PC-9 (cell line): ENCODE measurements at places on chromosomes 3 and 15.

- peak; percentile 87 for DNase-seq
Observed at GRCh38 chr3:124986192-124987143, 51.9 kb upstream of the MUC13 start.

GRCh38 chr3:184005941-184006507 is 11.7 kb downstream of the ABCC5 start:
- DNase-seq = peak; percentile 98

- DNase-seq = no peak
Observed at GRCh38 chr3:30017901-30018300, 588.5 kb upstream of the TGFBR2 start.

DNA sequence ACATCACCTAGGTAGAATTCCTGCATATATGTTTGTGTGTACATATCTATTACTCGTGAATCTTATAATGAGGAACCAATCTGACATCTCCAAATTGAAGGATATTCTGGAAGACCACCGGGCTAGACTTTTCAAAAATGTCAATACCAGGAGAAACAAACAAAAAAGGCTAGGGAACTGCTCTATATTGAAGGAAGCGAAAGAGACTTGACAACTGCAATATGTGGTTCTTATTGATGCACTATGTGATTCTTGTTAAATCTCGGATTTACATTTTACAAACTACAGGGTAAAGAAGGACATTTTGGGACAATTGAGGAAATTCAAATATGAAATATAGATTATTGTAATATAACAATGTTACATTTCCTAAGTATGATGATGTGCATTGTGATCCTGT is 137.5 kb upstream of the CCDC54 start:
- no peak for DNase-seq

DNA sequence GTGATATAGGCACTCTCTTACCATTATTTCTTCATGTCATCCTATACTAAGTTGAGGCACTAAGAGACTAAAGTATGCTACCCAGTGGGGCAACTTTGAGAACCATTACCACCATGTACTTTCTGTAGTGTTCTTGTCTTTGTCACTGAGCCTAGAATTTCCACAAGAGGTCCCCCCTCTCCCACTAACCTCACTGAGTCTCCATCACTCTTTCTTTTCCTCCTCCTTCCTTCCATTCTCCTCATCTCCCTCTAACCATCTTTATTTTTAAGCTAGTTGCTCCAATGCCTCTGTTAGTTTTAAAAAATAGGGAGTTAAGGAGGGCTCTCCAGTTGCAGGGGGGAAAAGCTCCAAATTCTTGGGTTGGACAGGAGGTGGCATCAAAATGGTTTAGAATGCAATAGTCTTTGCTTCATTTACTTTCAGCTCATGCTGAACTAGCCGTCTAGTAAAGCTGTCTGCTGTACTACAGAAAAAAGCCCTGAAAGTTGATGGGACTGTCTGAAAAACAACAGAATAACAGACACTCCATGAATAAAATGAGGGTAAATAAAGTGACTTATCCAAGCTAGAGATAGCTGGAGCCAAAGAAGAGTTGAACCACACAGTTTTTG is 85.1 kb upstream of the MYRIP start:
- no peak for DNase-seq

GRCh38 chr15:87633525-87633924 is 623.0 kb downstream of the NTRK3 start:
- DNase-seq = no peak

DNA sequence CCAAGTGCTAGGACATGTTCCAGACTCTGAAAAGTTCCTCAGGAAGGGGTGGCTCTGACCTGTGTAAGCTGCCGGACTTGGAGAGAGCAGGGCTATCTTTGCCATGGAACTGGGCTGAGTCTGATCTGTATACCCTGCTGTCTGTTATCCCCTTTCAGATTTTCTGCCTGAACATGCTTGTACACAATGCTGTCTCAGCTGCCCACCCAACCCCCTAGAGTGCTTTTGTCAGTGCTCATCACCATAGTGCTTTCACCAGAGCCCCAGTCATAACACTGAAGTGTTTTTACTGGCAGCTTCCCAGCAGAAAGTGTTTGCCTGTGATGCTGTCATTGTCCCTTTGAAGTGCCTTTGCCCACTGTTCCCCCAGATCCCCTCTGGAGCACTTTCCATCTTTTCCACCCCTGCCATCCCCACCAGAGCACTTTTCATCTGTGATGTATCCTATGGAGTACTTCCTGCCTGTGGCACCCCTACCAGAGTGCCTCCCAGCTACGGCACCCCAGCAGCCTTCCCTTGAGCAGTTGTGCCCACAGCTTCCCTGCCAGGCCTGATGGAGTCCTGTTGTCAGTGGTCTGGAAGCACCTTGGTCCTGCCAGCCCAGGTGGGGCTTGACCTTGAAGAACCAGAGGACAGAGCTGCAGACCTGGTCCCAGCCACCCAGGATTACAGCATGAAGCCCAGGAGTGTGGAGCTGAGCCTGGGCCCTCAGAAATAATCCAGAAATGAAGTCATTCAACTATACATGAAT is 397.7 kb downstream of the DIPK2A start:
- DNase-seq = no peak

- no peak for DNase-seq
Observed at GRCh38 chr15:90838139-90838538, 30.2 kb upstream of the FURIN start.

DNA sequence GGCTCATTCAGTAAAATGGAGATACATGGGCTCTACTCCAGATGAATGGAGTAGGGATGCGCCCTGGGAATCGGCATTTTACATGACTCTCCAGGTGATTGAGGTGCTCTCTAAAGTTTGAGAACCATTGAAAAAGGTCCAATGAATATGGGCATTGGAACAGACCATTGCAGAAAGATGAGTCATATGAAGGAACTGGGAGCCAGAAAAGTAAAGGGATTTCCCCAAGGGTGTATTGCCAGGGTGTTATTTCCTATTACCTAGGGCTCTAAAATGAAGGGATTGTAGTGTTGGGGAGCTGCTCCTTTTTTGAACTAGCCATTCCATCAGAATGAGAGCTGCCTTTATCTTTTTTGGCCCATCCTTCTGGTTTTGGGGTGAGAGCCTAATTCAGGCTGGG is 21.7 kb downstream of the CLDN11 start:
- DNase-seq = no peak

GRCh38 chr3:79461129-79461792 is 306.5 kb downstream of the ROBO1 start:
- DNase-seq = no peak

DNA sequence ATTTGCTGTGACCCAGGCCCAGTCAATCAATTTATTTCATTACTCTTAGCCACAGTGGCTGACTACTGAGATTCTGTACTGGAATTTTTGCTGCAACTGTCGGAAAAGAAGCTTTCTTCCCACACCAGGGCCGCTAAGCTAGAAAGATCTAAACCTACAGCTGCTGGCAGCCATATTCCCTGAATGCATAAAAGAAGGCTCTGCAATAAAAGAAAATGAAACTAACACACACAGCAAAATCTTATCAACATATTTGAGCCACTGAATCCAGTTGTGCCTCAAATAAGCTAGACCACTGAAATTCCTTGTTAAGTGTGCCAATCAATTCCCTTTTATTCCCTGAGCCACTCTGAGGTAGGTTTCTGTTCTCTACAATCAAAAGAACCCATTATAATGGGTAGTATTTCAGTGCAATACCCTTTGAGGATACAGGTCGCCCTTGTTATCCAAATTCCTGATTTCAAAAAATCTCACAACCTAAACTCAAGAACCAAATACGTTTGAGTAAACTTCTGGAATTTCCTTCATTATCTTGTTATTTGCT is 60.3 kb downstream of the MYO9A start:
- DNase-seq = no peak

DNA sequence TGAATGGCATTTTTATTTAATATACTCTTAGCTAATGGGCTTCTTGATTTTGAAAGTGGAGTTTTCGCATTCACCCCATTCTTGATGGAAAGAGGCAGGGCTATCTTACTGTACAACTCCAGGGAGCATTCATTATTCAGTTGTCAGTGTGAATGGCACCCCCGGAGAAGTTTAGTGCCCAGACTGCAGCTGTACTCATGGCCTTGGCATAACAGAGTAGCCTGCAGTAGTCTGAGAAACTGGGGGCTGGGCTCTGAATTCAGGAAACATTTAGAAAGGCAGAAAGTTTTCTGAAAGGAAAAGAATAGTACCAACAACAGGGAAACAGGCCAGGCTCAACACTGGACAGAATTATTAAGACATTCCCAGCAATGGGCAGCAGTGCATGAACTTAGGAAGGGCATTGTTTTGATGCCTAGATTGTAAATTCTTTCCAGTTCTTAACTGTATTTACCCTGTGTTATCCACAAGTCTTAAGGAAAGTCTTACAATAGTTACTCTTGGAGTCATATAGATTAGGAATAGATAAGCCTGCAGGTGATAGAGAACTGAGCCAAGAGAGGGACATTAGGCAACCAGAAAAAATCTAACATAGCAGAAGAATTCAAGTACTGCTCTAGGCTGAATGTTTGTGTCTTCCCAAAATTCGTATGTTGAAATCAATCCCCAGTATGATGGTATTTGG is 44.4 kb downstream of the TIPARP start:
- DNase-seq = peak; percentile 94

GRCh38 chr3:196327405-196327804 is 9.4 kb upstream of the DYNLT2B start:
- DNase-seq = no peak

DNA sequence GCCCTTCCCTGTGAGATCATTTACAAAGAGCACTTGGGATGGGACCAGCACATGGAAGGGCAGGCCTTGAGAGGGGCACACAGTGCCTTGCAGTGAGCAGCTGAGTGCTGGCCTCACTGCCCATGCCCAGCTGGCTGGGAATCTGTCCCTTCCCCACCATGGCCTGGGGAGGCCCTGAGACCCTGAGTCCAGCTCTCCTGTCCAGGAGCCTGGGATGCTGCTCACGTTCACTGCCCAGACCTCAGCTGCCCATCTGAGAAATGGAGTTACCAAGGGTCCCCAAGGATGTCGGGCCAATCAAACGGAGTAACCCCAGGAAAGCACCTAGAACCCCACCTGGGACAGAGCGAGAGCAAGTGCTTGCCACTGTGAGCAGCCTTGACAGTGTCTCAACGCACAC is 35.6 kb downstream of the WNT7A start:
- DNase-seq = no peak

GRCh38 chr3:8499181-8499611 is 2.4 kb upstream of the LMCD1 start:
- DNase-seq = peak; percentile 89

DNA sequence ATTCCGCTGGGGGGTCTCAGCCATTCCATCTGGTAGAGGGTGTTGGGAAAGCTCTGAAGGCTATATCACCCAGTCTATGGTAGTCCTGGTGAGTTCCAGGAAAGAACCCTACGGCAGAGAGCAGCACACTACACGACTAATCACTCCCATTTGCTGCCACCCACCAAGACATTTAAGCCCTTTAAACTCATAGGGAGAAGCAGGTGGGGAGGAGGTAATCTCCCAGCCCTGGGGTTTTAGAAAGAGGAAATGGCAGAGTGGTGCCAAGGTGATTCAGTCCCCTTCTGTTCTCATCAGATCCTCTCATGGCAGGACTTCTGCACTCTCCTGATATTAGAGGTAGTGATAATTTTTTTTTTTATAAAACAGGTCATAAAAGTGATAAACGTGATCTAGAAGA is 10.6 kb upstream of the VWA5B2 start:
- DNase-seq = no peak

- DNase-seq = no peak
Observed at GRCh38 chr15:49877117-49877872, 241.7 kb downstream of the ATP8B4 start.

DNA sequence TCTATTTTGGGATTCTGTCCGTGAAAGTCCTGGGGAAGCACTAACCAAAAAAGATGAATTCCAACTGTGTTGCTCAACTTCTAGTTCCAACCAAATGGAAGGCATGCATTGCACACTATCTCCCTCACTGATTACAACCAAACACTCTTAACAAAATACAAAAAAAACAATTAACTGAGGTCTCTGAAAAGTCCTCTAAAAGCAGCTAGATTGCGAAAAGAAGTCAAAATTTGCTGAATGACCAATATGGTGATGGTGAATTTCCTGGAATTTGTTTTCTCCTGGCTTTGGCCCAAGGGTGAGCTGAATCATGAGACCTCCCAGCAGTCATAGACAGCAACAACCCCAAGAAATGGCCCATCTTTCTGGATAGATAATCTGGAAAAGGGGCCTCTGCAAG is 28.3 kb downstream of the CYP19A1 start:
- no peak for DNase-seq

- peak; percentile 56 for DNase-seq
Observed at GRCh38 chr3:55636300-55637195, 149.4 kb upstream of the WNT5A start.

GRCh38 chr15:48493084-48493762 is 152.3 kb downstream of the FBN1 start:
- no peak for DNase-seq

DNA sequence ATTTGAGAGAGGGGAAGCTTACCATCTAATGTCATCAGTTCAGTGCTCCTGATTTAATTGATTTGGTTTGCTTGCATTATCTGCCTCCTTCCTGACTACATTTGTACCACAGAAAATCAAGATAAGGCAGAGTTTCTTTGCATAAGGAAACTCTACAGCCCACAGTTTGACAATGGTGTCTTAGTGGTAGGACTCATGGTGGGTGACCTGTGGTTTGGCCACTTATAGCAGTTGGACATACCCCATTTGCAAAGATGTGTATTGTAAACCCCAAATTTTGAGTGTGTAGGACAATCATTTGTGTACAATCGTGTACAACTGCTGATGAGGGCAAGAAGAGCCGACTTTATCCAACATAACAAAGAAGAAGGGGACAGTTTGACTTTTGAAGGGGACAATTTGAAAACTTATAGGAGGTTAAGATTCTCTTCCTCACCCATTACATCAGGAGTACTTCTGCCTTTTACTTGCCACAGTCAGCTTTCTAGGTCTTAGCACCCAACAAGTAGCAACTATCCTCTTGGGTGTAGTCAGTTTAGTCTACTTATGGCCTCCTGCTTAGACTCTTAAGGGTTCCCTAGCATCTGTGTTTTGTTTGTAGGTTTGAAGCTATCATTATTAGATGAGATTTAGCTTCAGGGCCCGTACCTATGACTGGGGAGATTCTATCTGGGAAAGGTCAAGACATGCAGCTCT is 6.2 kb downstream of the TGFBR2 start:
- DNase-seq = no peak

DNA sequence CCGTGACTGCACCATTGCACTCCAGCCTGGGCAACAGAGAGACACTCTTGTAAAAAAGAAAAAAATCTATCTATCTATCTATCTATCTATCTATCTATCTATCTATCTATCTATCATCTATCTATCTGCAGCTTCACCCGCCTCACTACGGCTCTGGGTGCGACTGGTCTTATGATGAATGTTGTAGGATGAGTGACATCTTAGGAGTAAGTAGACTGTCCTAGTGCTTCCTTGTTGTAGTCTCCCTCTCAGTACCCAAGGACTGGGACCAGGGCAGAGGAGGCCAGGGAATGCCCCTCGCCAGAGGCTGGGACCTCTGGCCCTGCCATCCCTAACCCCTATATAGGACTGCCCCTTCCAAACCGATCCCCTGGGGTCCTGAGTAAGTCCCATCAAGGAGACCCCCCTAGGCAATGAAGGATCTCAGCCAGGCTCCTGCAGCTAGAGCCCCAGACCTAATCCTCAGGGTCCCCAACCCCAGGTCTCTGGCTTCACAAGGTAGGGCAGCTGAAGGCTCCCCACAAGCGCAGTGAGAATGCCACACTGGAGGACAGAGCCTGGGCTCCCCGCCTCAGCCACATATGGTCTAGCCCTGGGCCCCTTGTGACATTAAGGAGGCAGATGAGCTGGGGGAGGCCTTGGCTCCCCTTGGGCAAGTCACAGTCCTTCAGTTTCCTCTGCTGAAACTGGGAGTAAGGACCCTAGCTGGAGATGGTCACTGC is 879 bp upstream of the SEC13 start:
- no peak for DNase-seq

- no peak for DNase-seq
Observed at GRCh38 chr3:42067326-42067725, 23.8 kb upstream of the TRAK1 start.

GRCh38 chr15:74791667-74792066 is 9.8 kb downstream of the CSK start:
- no peak for DNase-seq
